ENCODE measurements at places on chromosomes 5 and 9. TPM values are rescaled to one million over a fixed set of nuclear protein-coding genes. Genes with fewer than 3 reads are reported as not detected.

The CDKN2B gene
- 0.82 TPM for total RNA-seq

The LPCAT1 gene
- 11.0 TPM for total RNA-seq

The NEUROG1 gene
- not detected for total RNA-seq

The CD274 gene
- 14.7 TPM for total RNA-seq

The CEL gene
- total RNA-seq: 1.9 TPM

The PCDHGA6 gene
- total RNA-seq: 5.6 TPM

The PCDHGB5 gene
- 6.0 TPM for total RNA-seq

The SLC1A1 gene
- total RNA-seq: 3.1 TPM

The SPATA9 gene
- total RNA-seq: not detected

The PCDHB8 gene
- total RNA-seq: 2.1 TPM

The TRIM23 gene
- 19.1 TPM for total RNA-seq

DNA sequence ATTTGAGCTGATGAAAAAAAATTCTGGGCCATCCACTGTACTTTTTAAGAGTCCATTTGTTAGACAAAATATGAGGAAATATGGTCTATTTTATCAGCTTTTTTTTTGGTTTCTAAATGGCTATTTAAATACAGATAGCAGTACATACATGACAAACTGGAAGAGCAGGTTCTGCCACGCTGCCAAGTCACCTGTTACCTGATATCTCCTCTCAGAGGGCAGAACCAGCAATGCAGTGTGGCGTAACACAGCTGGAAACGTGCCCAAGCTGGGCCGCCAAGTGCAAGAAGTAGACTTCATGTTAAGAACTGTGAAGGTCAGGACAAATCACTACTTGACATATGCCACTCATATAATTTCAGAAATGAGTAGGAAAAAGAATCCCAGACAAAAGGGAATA is 8.1 kb downstream of the MCIDAS start:
- no peak overlapping the region for H3K27ac ChIP-seq
- peaks cover 26% of the 10 kb centered on the region for H3K4me1 ChIP-seq
- no peaks in the 10 kb centered on the region for H3K36me3 ChIP-seq
- no peak overlapping the region for H3K4me3 ChIP-seq

- peak overlapping the region; percentile 88 for H3K27ac ChIP-seq
- H3K4me1 ChIP-seq: peaks cover 84% of the 10 kb centered on the region
- no peak for DNase-seq
- H3K4me3 ChIP-seq: no peak overlapping the region
Measured at GRCh38 chr9:121662359-121662758, 10.9 kb downstream of the DAB2IP start.

- DNase-seq: no peak
- no peak overlapping the region for H3K4me3 ChIP-seq
- peaks cover 45% of the 10 kb centered on the region for H3K27me3 ChIP-seq
- no peaks in the 10 kb centered on the region for H3K4me1 ChIP-seq
- H3K27ac ChIP-seq: no peak overlapping the region
Measured at GRCh38 chr5:42982107-42982622, 58.0 kb downstream of the ANXA2R start.

- H3K27me3 ChIP-seq: no peaks in the 10 kb centered on the region
- H3K27ac ChIP-seq: no peak overlapping the region
- H3K36me3 ChIP-seq: peaks cover 85% of the 10 kb centered on the region
Measured at GRCh38 chr9:137818286-137818685, 59.3 kb upstream of the CACNA1B start.

GRCh38 chr9:7148243-7148765 is 390.5 kb downstream of the KDM4C start:
- peak overlapping the region; percentile 90 for H3K27ac ChIP-seq
- no peaks in the 10 kb centered on the region for H3K36me3 ChIP-seq
- no peak for DNase-seq
- no peaks in the 10 kb centered on the region for H3K27me3 ChIP-seq

GRCh38 chr5:83377131-83377865 is 94.2 kb upstream of the VCAN start:
- H3K4me1 ChIP-seq: no peaks in the 10 kb centered on the region
- H3K4me3 ChIP-seq: no peak overlapping the region
- peak overlapping the region; percentile 48 for H3K27ac ChIP-seq

GRCh38 chr5:57834829-57835608 is 352.4 kb upstream of the ACTBL2 start:
- H3K27ac ChIP-seq: peak overlapping the region; percentile 50
- H3K4me3 ChIP-seq: no peak overlapping the region
- no peaks in the 10 kb centered on the region for H3K36me3 ChIP-seq
- no peaks in the 10 kb centered on the region for H3K27me3 ChIP-seq
- DNase-seq: no peak

- no peaks in the 10 kb centered on the region for H3K36me3 ChIP-seq
- peaks cover 50% of the 10 kb centered on the region for H3K27me3 ChIP-seq
- no peak for DNase-seq
- no peak overlapping the region for H3K27ac ChIP-seq
Measured at GRCh38 chr9:136295055-136295454, 8.8 kb downstream of the CCDC187 start.

DNA sequence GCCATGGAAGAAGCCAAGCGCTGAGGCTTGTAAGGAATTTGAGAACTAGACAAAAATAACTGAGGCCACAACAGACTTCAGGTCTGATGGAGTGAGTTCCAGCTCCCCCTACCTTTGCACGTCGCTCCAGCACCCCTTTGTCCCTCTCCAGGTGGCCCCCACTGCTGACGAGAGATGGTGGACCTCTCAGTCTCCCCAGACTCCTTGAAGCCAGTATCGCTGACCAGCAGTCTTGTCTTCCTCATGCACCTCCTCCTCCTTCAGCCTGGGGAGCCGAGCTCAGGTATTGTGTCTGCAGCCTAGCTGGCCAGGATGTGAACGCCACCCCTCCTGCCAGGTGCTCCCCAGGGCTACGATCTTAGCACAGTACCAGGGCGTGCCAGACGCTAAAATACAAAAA is 5.2 kb downstream of the BTNL9 start:
- H3K36me3 ChIP-seq: no peaks in the 10 kb centered on the region
- no peak for DNase-seq
- H3K27ac ChIP-seq: peak overlapping the region; percentile 88
- H3K4me3 ChIP-seq: peak overlapping the region; percentile 37
- H3K27me3 ChIP-seq: peaks cover 86% of the 10 kb centered on the region

GRCh38 chr9:92295827-92296258 is 2.3 kb upstream of the IARS1 start:
- H3K4me1 ChIP-seq: peaks cover 42% of the 10 kb centered on the region
- peaks cover 46% of the 10 kb centered on the region for H3K36me3 ChIP-seq
- no peak overlapping the region for H3K4me3 ChIP-seq
- H3K27ac ChIP-seq: no peak overlapping the region
- H3K27me3 ChIP-seq: no peaks in the 10 kb centered on the region

GRCh38 chr9:127989094-127989493 is 8.3 kb upstream of the EEIG1 start:
- H3K27ac ChIP-seq: peak overlapping the region; percentile 59
- H3K4me3 ChIP-seq: no peak overlapping the region
- peaks cover 24% of the 10 kb centered on the region for H3K4me1 ChIP-seq
- no peaks in the 10 kb centered on the region for H3K27me3 ChIP-seq
- DNase-seq: no peak

- peak; percentile 49 for DNase-seq
- H3K4me3 ChIP-seq: peak within 1 kb of the TSS; percentile 73
- peaks cover 30% of the 10 kb centered on the region for H3K4me1 ChIP-seq
Measured at GRCh38 chr9:16870596-16871335, at the start of gene BNC2. BNC2 (minus strand) TSS chr9:16870670; CDS start chr9:16870648, 22 bp downstream.

- peaks cover 77% of the 10 kb centered on the region for H3K27me3 ChIP-seq
- peak overlapping the region; percentile 70 for H3K27ac ChIP-seq
- no peaks in the 10 kb centered on the region for H3K36me3 ChIP-seq
- peak overlapping the region; percentile 70 for H3K4me3 ChIP-seq
Measured at GRCh38 chr9:109319626-109320241, 1.1 kb downstream of the EPB41L4B start.

- peaks cover 73% of the 10 kb centered on the region for H3K36me3 ChIP-seq
- H3K27ac ChIP-seq: no peak overlapping the region
- DNase-seq: no peak
- no peak overlapping the region for H3K4me3 ChIP-seq
- no peaks in the 10 kb centered on the region for H3K27me3 ChIP-seq
Measured at GRCh38 chr9:96360976-96361375, 22.5 kb downstream of the SLC35D2 start.

- H3K4me3 ChIP-seq: no peak overlapping the region
- no peaks in the 10 kb centered on the region for H3K4me1 ChIP-seq
- no peaks in the 10 kb centered on the region for H3K36me3 ChIP-seq
- no peak for DNase-seq
- no peaks in the 10 kb centered on the region for H3K27me3 ChIP-seq
Measured at GRCh38 chr5:117652036-117652957, 1077.7 kb upstream of the SEMA6A start.

DNA sequence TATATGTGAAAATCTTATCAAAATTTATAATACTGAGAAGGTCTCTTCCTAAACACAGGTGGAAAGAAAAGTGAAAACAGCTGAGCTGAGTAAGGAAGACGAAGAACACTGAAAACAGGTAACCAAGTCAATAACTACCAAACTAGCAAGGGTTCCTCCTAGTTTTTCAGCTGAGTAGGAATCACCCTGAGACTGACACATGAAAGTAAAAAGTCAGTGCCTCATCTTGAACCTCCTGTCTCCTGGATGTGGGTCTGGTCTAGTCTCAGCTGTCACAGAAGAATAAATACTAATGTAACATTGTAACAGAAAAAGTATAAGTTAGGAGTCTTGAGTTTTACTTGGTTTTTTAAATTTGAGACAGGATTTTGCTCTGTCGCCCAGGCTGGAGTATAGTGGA is 121.0 kb downstream of the MEF2C start:
- H3K4me1 ChIP-seq: peaks cover 13% of the 10 kb centered on the region
- peak overlapping the region; percentile 43 for H3K27ac ChIP-seq
- no peak overlapping the region for H3K4me3 ChIP-seq
- H3K27me3 ChIP-seq: no peaks in the 10 kb centered on the region

DNA sequence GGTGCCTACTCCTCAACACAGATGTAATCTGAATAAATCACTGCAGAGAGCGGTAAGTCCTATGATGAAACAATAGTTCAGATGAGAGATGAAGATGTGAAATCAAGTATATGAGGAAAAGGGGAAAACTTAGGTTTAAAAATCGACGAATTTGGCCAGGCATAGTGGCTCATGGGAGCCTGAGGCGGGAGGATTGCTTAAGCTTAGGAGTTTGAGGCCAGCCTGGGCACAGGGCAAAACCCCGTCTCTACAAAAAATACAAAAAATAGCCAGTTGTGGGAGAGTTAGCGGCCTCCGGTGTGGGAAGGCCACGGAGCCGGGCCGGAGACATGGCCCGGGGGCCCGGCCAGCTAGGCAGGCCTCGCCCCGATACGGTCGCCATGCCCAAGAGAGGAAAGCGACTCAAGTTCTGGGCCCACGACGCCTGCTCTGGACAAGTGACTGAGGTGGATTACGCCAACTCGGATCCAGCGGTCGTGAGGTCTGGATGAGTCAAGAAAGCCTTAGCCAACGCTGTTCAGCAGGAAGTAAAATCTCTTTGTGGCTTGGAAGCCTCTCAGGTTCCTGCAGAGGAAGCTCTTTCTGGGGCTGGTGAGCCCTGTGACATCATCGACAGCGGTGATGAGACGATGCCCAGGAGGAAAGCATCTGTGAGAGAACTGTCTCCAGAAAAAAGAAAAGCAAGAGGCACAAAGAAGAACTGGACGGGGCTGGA is 62.8 kb upstream of the SUB1 start:
- H3K4me1 ChIP-seq: no peaks in the 10 kb centered on the region
- no peak for DNase-seq
- H3K27me3 ChIP-seq: peaks cover 15% of the 10 kb centered on the region
- H3K36me3 ChIP-seq: no peaks in the 10 kb centered on the region
- no peak overlapping the region for H3K27ac ChIP-seq
- H3K4me3 ChIP-seq: no peak overlapping the region

DNA sequence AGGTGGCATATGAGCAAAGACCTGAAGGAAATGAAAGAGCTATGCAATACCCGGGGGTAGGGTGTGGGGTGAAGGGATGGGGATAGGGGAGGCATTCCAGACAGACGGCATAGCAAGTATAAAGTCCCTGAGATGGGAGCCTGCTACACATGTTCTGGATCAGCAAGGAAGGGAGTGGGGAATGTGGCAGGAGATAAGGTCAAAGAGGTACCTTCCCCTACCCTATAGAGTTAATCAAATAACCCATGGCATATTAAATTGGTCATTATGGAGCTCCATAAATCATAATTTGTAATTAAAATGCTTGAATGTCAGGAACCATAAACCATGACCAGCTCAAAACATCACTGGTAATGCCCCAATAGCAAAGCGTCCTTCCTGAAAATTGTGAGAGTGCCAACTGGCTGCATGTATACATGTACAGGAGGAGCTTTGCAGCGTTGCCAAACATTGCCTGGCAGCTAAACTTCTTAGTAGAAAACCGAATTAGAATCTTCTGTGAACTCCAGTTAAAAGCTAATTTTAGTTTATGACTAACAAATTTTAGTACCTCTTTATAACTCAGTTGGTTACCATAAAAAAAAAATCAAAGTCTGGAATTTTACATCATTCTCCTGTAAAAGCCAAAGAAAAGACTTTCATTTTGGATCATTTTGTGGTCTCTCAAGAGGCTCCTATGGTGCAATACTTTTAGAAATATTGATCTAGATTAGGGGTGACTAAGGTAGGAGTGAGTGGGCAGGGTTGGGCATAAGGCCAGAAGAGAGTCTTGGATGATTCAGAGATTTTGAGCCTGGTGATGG is 4.7 kb downstream of the DNAI1 start:
- no peak for DNase-seq
- H3K27ac ChIP-seq: no peak overlapping the region
- H3K4me3 ChIP-seq: no peak overlapping the region
- H3K4me1 ChIP-seq: peaks cover 4% of the 10 kb centered on the region
- no peaks in the 10 kb centered on the region for H3K27me3 ChIP-seq
- no peaks in the 10 kb centered on the region for H3K36me3 ChIP-seq

DNA sequence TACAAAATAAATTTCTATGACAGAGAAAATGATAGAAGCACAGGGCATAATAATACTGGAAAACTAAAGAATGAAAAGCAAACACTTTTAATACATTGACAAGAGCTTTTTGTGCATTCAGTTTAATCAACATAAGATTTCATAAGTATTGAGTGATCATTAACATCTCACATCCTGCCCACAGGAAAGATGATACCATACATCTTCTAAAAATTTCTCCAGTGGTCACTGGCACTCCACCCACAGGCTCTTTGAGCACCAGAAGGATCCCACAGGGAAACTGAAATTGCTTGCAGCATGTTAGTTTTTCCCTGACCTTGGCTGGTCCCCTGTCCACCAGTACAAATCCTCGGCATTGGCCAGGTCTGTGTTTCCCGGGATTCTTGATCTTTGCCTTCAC is 186.0 kb downstream of the CEMIP2 start:
- no peak overlapping the region for H3K27ac ChIP-seq
- H3K4me1 ChIP-seq: no peaks in the 10 kb centered on the region
- H3K36me3 ChIP-seq: no peaks in the 10 kb centered on the region
- no peak for DNase-seq

DNA sequence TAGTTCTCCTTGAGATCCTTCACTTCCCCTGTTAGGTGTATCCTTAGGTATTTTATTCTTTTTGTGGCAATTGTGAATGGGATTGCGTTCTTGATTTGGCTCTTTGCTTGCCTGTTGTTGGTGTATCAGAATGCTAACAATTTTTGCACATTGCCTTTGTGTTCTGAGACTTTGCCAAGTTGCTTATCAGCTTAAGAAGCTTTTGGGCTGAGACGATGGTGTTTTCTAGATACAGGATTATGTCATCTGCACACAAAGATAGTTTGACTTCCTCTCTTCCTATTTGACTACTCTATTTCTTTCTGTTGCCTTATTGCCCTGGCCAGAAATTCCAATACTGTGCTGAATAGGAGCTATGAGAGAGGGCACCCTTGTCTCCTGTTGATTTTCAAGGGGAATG is 609.4 kb upstream of the COX7C start:
- no peaks in the 10 kb centered on the region for H3K27me3 ChIP-seq
- no peak for DNase-seq
- H3K4me3 ChIP-seq: no peak overlapping the region
